ENCODE measurements at places on chromosomes 1 and 21. TPM values are rescaled to one million over a fixed set of nuclear protein-coding genes. Genes with fewer than 3 reads are reported as not detected.

CYP4A22 gene
- total RNA-seq = 0.66 TPM

DNA sequence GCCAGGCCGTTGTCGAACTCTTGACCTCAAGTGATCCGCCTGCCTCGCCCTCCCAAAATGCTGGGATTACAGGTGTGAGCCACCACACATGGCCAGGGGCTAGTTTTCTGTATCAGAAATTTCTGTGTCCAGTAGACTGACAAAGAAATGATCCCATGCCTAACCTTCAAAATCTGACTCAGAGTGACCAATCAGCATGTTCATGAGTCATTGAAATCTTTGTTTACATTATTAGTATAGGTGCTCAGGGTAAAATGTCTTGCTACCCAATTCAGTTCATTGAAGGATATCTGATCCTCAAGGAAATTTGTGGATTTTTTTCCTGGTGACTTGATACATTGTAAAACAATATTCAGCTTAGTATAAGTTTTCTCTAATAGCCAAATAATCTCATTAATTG lies 11.0 kb upstream of the LDLRAD2 start:
- no peaks in the 10 kb centered on the region for H3K36me3 ChIP-seq
- no peak overlapping the region for H3K27ac ChIP-seq
- H3K4me3 ChIP-seq = no peak overlapping the region
- DNase-seq = no peak
- no peaks in the 10 kb centered on the region for H3K27me3 ChIP-seq

DNA sequence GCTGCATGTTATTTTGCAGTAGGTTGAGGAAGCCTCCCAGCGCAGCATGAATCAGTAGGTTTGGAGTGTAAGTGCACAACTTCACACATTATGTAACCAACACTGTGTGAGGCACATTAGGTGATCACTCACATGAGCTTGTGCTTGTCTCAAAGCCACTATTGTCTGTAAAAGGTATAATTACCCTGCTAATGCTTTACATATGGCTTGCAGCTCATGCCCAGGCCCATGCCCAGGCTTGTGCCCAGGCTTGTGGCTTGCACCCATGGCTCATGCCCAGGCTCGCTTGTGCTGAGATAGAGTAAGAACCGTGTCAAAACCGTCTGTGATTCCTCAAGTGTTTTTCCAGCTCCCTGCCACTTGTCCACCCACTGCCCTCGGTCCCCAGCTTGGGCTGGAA lies 596.3 kb downstream of the LTN1 start:
- H3K4me1 ChIP-seq = no peaks in the 10 kb centered on the region
- no peaks in the 10 kb centered on the region for H3K27me3 ChIP-seq
- no peak overlapping the region for H3K4me3 ChIP-seq
- H3K27ac ChIP-seq = no peak overlapping the region
- H3K36me3 ChIP-seq = no peaks in the 10 kb centered on the region

- DNase-seq = no peak
- no peak overlapping the region for H3K27ac ChIP-seq
- H3K4me3 ChIP-seq = no peak overlapping the region
- no peaks in the 10 kb centered on the region for H3K27me3 ChIP-seq
- H3K4me1 ChIP-seq = no peaks in the 10 kb centered on the region
Observed at GRCh38 chr1:15932612-15933011, 43.3 kb downstream of the ZBTB17 start.

GRCh38 chr1:222010306-222010705 lies 268.4 kb upstream of the DUSP10 start:
- no peaks in the 10 kb centered on the region for H3K36me3 ChIP-seq
- no peak overlapping the region for H3K4me3 ChIP-seq
- H3K4me1 ChIP-seq = no peaks in the 10 kb centered on the region

All from breast epithelium (tissue), 4 donors.